ENCODE measurements at places on chromosomes 3 and 15.
A peak's percentile ranks its signal among the peaks of the same experiment; 100 is the strongest.

GRCh38 chr15:64530472-64530871 lies 70.1 kb downstream of the ZNF609 start:
- no peak for DNase-seq

- DNase-seq, result no peak
Measured at GRCh38 chr15:25742041-25742730, 120.9 kb downstream of the ATP10A start.

GRCh38 chr3:10453431-10454163 lies 51.8 kb downstream of the ATP2B2 start:
- no peak for DNase-seq

- no peak for DNase-seq
Measured at GRCh38 chr3:24981924-24982323, 446.1 kb upstream of the RARB start.

GRCh38 chr3:46266598-46266997 lies 24.3 kb downstream of the CCR3 start:
- no peak for DNase-seq

DNA sequence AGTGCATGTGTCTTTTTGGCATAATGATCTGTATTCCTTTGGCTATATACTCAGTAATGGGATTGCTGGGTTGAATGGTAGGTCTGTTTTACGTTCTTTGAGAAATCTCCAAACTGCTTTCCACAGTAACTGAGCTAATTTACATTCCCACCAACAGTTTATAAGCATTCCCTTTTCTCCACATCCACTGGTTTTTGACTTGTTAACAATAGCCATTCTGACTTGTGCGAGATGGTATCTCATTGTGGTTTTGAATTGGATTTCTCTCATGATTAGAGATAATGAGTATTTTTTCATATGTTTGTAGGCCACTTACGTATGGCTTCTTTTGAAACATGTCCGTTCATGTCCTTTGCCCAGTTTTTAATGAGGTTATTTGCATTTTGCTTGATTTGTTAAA lies 117.7 kb downstream of the CHCHD4 start:
- DNase-seq, result no peak

DNA sequence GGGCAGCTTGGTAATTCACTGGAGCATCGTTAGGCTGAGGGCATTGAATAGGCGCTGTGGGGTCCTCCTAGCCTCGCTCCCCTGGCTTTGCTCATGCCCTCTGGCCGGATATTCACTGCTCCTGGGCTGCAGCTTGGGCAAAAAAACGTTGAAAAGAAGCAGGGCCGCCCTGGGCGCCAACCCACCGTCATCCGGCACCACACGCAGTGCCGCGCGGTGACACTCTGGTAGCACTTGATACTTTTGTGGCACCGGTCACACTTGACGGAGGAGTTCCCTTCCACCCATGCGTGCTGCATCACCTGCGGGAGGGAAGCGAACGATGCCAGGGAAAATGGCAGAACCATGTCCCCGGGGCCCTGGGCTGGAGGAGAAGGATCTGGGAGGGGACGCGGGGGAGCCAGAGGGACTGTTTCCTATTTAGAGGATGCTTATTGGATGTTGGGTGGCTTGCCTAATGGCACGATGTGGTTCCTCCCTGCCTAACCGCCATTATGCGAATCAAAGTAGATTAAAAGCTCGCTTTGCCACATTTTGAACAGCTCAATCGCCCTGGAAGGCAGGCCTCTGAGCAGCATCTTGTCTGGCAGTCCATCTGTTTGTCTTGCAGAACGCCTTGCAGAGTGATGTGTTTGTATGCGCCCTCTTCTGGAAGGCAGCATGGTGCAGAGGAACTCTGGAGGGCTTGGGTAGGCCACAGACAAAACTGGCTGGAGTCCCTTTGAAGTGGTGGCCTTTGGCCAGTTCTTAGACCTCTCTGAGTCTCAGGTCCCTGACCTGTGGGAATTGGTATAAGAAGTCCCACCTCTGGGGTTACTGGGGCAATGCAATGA lies 93.2 kb downstream of the DGKG start:
- no peak for DNase-seq

GRCh38 chr15:90388462-90389380 lies 679 bp downstream of the IQGAP1 start:
- peak; percentile 66 for DNase-seq

DNA sequence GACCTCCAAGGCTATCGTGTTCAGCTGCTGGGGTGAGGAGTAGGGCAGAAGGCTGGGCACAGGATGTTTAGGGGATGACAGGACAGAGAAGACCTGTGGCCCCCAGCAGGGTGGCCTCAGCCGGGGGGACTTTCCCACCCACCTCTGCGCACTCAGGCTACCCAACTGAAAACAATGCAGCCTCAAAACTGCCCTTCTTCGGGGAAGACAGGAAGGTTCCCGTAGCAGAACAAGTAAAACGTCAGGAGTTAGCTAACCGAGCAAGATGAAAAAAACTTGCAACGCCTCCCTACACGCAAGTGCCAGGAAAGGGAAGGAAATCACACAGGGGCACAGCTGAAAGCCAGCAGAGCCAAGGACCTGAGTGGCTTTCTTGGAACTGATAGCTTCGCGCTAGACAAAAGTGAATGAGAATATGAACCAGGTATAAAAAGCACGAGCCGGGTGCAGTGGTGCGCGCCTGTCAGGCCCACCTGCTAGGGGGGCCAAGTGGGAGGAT lies 38.4 kb upstream of the FURIN start:
- DNase-seq, result peak; percentile 69

- DNase-seq, result no peak
Measured at GRCh38 chr3:127532561-127533203, 57.9 kb downstream of the TPRA1 start.

DNA sequence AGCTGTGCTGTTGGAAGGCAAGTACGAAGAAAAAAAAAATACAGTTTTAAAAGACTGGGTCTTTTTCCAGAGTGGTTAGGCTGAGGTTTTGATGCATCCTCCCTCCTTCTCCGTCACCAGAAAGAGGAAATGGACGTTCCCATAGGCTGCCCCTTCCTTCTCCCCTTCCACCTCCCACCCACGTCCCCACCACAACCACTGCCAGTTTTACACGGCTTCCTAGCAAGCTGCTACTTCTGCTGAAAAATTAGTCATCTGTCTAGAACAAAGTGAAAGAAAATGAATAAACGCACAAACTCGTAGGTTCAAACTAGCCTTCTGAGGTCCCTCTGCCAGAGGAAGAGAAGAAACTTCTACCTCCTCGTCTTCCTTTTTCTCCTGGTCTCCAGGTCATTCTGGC lies 71.6 kb upstream of the RPL35A start:
- DNase-seq, result peak; percentile 44

DNA sequence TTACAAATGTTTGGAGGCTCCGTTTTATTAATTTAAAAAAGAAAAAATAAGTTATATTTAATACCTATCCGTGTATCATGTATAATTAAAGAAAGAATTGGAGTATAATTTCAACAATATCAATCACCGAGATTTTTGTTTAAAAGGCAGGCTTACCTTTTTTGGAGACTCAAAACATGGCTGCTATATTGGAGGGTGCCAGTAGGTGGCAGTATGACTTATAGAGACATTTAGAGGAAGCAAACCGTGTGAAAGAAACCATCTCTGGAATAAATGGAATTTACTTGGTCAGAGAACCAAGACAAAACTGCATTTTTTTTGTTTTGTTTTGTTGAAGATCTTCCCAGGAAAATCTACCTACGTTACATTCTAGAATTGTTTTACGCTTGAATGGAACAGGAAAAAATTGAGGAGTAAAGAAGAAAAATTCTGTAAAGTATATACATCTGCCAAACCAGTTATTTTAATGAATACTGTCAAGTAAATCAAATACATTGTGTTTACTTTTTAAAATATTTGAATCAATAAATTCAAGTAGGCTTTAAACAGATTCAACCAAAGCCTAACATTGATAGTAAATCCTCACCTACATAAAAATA lies 802.6 kb upstream of the ALCAM start:
- DNase-seq, result no peak

DNA sequence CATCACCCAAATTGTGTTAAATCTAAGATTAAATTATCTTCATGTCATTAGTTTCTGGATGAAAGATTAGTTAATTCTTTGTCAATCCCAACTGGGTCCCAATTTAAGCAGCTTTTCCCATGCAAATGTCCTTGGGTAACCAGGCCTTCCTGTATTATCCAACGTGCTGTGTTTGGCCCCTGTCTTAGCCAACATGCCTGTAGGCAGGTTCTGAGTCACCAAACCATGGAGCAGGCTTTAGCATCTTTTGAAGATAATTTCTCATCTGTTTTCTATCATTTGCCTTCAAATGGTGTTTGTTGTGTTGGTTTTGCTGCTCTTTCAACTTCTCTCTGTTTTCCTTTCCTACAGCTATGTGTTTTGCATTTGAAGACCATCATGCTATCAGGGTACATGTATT lies 216.2 kb downstream of the ITPR1 start:
- DNase-seq, result no peak

Data from GM20000 (cell line).